Breast epithelium (tissue), 4 donors: ENCODE measurements at places on chromosomes 2 and 18. TPM values are rescaled to one million over a fixed set of nuclear protein-coding genes. Genes with fewer than 3 reads are reported as not detected.

GRCh38 chr2:27897717-27898116, 7.2 kb downstream of the BABAM2 start:
- no peak overlapping the region for H3K27ac ChIP-seq
- no peaks in the 10 kb centered on the region for H3K4me1 ChIP-seq
- H3K27me3 ChIP-seq, result no peaks in the 10 kb centered on the region
- no peak overlapping the region for H3K4me3 ChIP-seq

GRCh38 chr2:200828104-200828503, 16.4 kb downstream of the BZW1 start:
- no peak for DNase-seq
- H3K4me1 ChIP-seq, result no peaks in the 10 kb centered on the region
- no peaks in the 10 kb centered on the region for H3K36me3 ChIP-seq
- H3K27me3 ChIP-seq, result no peaks in the 10 kb centered on the region

DNA sequence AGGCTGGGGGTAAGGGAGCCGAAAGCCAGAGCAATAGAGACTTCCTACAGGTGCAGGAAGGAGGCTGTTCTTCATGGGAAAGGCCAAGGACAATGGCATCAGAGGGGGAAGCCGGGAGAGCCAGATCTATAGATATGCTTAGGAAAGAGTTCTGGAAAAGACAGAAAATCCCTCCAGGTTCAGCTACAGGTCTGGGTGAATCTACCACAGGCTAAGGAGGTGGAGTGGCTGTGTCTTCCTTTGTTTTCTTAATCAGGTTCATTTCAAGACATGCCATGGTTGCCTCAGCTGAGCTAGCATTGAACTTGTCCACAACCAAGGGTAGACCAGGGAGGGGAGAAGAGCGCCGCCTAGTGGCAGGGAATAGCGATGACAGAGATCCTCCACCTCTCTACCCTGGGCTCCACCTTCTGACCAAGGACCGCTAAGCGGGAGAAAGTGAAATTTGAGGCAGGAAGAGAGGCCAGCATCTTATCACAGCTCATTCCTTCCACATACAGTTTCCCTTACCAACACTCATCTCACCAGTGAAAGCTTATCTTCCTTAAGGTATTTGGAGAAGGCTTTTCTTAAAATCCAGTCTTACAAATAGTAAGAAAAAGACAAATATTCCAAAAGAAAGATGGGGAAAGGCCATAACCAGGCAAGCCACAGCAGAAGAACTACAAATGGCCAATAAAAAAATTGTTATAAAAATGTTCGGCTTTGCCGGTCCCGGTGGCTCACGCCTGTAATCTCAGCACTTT, 74.2 kb downstream of the VIT start:
- no peaks in the 10 kb centered on the region for H3K4me1 ChIP-seq
- H3K27ac ChIP-seq, result no peak overlapping the region
- no peaks in the 10 kb centered on the region for H3K36me3 ChIP-seq
- no peaks in the 10 kb centered on the region for H3K27me3 ChIP-seq
- H3K4me3 ChIP-seq, result no peak overlapping the region

GRCh38 chr2:111243295-111243694, 122.6 kb downstream of the BCL2L11 start:
- no peak overlapping the region for H3K27ac ChIP-seq
- DNase-seq, result no peak
- H3K4me3 ChIP-seq, result no peak overlapping the region

The MGAT5 gene
- 34.4 TPM for total RNA-seq

GRCh38 chr2:88852753-88853402, 161.4 kb downstream of the RPIA start:
- no peaks in the 10 kb centered on the region for H3K36me3 ChIP-seq
- DNase-seq, result no peak
- H3K4me3 ChIP-seq, result no peak overlapping the region
- H3K4me1 ChIP-seq, result no peaks in the 10 kb centered on the region
